Tibial nerve (tissue), 4 donors: ENCODE measurements at places on chromosomes 6 and 20.

- DNase-seq: no peak
Observed at GRCh38 chr6:145119081-145119480, 616.2 kb downstream of the EPM2A start.

GRCh38 chr20:19212821-19213502, 520 bp downstream of the SLC24A3 start:
- DNase-seq: no peak

GRCh38 chr6:124546601-124547000, 415.6 kb upstream of the RNF217 start:
- no peak for DNase-seq

DNA sequence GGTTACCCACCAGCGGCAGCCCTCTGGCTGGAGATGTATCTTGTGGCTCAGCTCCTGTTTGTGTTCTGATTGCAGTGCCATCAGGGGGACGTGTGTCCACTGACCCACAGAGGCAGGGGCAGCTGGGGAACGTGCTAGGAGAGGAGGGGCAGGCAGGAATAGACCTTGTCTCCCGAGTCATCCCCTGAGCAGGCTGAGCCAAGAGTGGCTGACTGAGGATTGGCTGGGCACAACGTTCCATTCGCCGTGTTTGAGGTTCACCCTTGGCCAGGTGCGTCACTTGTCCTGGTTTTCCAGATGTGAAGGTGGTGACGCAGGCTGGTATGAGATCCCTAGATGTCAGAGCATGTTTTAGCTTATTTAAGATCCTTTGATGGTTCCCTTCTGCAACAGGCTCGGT, 57.7 kb downstream of the ADNP start:
- no peak for DNase-seq

DNA sequence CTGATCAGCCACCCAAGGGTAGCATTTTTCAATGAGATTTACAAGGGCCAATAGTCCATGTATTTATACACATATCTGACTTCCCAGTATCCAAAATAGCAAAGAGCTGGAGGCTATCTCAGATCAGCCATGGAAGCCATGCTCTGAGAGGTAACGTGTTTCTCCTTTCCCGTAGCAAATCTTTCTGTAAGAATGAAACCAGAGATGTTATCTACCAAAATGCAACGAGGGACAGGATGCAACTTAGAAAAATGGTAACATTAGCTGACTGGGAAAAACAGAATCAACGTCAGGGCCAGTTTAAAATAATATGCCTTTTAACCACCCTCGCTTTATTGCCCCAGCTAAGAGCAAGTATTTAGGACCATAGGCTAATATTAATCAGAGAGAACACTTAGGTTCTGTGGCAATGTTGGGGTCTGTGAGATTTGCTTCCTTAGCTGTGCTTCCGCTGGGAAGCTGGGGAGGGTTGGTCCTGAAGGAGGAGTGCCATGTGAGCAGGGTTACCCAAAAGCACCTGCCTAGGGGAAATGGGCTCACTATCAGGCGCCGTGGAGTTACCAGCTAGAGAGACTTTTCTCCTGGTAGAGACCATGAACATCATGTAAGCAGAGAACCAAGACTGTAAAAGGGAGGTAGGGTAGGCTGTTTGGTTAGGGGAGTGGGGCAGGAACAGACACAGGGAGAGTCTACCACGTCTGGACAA, 1.2 kb downstream of the ZNF831 start:
- no peak for DNase-seq

DNA sequence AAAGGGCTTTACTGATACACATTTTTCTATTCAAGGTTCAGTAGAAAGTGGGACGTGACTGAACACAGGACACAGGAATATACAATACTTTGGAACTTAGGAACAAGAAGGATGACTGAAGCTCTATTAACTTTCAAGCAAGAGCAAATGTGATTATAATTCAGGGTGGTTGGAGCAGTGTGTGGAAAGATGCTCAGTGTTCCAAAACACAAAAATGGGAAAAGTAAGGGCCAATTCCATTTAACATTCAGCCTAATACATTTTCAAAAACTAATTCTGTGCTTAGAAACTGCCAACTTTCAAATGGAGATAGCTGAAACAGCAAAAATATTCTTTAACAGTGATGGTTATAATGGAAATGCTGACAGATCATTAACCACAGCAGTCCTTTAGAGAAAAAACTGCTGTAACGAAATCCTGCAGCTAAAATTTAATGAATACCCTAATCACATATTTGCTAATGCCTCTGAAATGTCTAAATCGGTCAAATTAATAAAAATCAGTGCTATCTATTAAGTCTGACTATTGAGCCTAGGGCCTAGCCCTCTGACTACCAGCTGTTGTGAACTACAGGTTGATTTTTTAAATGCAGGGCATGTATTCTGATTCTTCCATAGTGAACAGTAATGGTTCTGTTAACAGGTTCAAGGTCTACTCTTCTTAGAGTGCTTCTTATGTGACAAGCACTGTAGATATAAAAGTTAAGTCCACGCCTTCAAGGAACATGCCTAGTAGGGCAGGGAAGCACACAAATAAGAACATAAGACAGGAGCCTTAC, 45.9 kb downstream of the RARS2 start:
- DNase-seq: no peak

DNA sequence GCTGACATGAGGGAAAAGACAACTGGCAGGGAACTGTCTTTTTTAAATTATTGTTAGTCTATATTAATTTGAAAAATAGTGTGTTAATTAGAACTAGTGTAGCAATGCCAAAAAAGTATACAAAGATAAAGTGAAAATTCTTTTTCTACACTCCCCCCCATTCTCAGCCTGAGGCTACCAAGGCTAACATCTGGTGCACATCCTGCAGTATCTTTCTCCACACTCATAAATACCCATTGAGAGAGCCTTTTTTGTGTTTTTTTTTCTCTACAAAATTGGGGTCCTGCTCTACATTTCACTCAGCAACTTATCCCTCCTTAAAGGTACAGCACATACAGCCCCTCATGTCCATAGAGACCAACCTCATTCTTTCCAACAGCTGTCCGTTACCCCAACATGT, 20.7 kb downstream of the PREX1 start:
- DNase-seq: no peak
